Testis (tissue), 5 donors: ENCODE measurements at places on chromosomes 1 and 21. TPM values are rescaled to one million over a fixed set of nuclear protein-coding genes. Genes with fewer than 3 reads are reported as not detected.

LENEP gene
- total RNA-seq = not detected

CA6 gene
- total RNA-seq = 0.68 TPM

ABCG1 gene
- 5.9 TPM for total RNA-seq

LIPI gene
- total RNA-seq = 0.74 TPM

DNA sequence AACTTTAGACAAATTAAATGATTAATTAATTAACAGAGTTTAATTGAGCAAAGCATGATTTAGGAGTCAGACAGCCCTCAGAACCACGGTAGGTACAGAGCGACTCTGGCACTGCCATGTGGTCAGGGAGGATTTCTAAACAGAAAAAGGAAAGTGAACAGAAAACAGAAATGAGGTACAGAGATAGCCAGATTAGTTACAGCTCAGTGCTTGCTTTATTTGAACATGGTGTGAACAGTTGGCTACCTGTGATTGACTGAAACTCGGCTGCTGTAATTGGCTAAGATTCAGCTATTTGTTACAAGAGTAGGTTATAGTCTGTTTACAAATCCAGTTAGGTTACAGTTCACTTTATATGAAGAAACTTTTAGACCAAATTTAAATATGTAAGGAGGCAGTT lies 163.0 kb upstream of the TNR start:
- DNase-seq = no peak

- no peak for DNase-seq
Observed at GRCh38 chr1:238474263-238474662, 583.5 kb upstream of the ZP4 start.

GRCh38 chr1:205972491-205973168 lies 29.4 kb upstream of the SLC26A9 start:
- DNase-seq = no peak

DNA sequence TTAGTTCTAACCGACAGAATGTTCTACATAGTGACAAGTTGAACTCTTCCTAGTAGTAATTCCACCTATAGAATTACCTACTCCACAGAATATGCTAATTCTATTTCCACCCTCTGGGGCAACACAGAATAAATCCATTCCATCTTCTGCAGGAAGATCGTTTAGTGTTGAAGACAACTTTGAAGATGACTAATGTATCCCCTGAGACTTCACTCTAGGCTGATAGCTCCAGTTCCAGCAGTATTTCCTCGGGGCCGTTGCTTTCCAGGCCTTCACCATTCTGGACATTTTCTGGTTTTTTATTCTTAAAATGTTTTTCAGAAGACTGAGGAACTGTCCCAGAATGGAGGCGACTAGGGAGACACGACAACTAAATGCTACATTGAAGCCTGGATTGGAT lies 61.0 kb upstream of the CSF1 start:
- DNase-seq = no peak

GRCh38 chr21:18244671-18245463 lies at the start of gene CHODL:
CHODL (plus strand) TSS chr21:18244833; CDS start chr21:18245224, 391 bp downstream.
- peak; percentile 89 for DNase-seq

DNA sequence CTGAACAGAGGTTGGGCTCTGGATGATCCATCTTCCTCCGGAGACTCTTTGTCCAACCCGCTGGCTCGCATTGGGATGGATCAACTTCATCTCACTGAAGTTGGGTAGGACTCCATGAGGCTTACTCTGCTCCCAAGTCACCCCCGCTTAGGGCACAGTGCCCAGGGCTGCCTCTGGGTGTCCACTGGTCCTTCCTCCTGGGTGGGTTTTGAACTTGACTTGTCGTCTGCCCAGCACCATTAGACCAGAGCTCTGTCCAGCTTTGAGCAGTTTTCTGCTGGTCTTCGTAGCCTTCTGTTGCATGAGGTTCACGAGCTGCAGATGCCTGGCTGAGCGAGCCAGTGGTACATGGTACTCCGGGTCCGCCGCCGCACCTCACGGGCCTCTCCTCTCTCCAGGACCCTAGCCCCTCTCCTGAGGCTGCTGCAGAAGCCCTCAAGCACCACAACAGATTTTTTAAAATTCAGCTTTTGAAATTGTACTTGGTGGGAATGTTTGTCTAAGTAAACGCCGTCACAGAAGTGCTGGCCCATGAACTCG lies 33.8 kb upstream of the COL6A1 start:
- no peak for DNase-seq

DNA sequence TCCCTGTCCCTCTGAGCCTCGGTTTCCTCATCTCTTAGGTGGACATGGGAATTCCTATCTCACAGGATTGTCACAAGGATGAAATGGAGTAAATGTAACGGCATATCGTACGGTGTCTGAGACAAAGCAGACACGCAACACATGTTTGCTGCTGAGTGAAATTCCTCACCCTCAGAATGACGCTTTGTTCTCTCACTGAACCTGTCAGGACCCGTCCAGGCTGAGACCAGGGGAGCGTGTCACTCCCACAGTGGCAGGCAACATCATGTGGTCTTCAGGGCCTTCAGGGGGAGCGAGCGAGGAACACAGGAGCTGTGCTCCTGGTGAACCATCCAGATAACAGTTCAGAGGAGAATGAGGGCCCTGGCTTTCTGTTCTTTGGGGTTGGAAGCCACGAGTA lies 74.2 kb downstream of the TOMM20 start:
- DNase-seq = no peak

GRCh38 chr21:43681650-43682049 lies 22.3 kb downstream of the RRP1B start:
- DNase-seq = no peak

- DNase-seq = no peak
Observed at GRCh38 chr1:24679725-24680124, 36.6 kb downstream of the SRRM1 start.

GRCh38 chr1:6002714-6003501 lies 10.7 kb upstream of the NPHP4 start:
- DNase-seq = no peak

DNA sequence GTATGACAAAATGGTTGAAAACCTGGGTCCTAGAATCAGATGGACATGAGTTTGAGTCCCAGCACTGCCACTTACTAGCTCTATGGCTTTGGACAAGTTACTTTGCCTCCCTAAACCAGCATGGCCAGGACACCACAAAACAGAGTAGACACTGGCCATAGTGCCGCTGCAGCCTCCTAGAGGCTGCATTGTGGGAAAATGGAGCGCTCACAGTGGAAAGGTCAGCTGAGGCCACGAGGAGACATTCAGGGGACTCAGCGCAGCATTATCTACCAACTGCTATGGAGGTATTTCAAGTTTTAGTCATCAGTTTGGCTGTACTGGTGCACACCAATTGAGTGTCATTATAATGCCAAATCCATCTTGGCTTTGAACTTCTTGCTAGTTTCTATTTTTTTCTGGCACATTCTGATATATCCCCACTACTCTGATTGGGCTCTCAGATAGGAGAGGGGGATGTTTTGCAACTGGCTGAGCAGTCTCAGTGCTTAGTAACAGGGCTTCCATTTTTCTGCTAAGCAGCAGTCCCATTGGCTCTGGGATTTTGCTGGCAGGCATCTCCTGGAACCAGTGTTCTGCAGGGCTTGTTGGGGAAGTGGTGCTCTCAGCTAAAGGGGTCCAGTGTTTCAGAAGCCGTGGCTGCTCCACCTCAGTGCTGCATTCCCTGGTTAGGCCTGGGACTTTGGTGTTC lies 16.2 kb downstream of the NT5C1A start:
- DNase-seq = no peak

DNA sequence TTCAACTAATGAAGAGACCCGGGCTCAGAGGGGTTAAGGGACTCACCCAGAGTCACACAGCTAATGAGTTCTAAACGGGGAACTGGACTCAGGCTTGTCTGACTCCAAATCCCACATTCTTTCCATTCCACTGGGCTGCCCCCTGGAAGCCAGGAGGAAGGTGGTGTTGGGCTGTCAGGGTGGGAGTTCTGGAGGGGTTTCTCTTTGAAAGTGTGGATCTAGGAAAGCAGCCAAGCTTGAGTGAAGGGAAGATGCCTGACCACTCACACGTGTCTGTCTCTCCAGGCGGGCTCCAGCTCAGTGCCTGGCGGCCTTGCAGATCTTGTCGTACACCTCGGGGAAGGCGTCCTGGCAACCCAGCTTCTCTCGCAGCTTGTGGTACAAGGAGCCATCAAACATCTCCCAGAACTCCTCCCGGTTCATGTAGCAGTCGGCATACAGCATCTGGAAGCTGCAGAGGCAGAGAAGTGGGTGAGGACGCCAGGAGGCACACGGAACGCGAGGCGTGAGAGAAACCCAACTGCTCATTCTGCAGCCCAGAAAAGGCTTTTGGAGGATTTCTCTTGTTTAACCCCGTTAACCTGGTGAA lies 35.0 kb downstream of the DHCR24 start:
- DNase-seq = no peak

DNA sequence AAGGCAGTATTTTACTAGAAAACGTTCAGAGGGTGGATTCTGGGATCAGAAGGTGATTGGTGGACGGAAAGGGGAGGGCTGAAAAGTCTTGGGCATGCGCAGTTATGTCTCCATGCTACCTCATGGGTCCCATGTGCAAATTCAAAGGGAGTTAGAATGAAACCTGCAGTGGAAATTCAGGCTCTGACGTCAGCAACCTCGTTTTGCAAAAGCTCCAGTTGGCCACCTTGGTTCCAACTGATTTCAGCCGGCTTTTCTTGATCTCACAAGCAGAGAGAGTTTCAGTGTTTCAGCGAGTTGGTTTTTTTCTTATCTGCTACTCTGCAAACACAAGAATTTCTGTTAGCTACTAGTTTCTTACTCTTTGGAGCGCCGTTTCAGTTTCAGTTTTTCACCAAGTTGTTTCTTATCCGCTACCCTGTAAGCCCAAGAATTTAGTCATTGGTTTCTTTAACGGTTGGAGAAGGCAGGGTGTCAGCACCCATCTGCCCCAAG lies 69.8 kb upstream of the PGBD5 start:
- DNase-seq = peak; percentile 40
